Activated CD4-positive, alpha-beta T cell treated with anti-CD3 and anti-CD28 coated beads for 24 hours (primary cell): ENCODE measurements at places on chromosomes 1 and 21.

DNA sequence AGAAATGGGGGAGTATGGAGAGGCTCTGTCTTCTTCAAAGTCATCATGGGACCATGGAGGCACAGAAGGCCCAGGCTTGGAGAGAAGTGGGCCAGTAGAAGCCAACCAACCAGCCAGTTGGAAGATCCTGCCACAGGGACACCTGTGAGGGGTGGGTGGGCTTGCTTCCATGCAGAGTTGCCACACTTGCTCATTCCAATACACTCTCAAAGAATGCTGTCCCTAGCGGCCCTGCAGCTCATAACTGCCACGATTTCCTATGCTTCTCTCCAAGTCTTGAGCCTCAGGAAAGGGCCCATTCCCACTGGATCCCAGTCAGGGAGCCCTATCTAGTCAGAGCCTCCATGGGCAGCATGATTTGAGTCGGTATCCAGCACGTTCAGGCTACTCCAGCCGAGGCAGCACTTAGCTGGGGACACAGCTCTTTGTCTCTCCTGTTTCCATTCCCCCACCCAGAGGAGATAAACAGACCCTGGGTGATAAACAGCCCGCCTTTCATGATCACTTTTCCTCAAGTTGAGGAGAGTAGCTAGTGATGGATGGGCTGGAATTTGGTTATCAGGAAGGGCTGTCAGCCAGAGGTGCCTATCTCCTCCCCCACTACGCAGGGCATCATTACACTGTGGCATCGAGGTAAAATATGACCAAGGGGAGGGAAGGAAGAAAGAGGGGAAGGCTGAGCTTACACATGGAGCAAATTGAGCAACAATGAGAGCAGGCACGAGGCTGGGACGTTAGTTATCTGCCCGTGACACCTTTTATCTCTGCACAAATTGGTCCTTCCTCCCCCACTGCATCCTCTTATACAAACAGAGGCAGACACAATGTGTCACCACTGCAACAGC, 64.6 kb downstream of the ERI3 start:
- DNase-seq = no peak

DNA sequence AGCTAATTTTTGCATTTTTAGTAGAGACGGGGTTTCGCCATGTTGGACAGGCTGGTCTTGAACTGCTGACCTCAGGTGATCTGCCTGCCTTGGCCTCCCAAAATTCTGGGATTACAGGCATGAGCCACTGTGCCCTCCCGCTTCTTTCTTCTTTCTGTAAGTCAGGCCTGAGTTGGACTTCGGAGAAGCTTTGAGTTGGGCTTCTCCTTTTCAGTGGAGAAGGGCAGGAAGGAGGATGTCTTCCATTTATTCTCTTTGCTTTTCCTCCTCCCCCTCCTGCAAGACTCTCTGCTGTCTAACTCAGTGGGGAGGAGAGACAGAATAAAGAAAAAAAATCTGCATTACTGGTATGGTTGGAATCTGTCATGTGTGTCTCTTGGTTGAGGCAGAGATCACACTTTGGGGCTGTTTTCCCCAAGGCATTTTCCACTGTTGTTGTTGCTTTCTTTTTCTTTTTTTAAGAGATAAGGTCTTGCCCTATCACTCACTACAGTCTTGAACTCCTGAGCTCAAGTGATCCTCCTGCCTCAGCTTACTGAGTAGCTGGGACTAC, 13.2 kb upstream of the DEGS1 start:
- DNase-seq = no peak

DNA sequence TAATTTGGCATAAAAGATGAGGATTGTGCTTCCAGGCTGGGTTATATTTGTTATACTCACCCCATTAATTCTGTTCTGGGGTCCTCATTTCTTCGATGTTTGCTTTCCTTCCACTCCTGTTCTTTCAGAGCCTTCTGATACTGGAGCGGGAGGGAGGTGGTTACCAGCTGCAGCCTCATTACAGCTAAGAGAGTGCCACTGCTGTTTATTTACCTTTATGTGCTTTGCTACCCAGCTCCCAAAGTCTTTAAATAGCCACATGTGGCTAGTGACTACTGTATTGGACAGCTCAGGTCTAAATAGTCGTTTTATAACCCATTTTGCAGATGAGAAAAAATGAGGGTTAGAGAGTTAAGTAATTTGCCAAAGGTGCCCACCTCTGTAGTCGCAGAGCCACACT, 25.1 kb downstream of the PLEKHM2 start:
- no peak for DNase-seq

- no peak for DNase-seq
Measured at GRCh38 chr1:32954168-32954567, 10.4 kb downstream of the RNF19B start.

- DNase-seq = no peak
Measured at GRCh38 chr1:24743404-24744211, 1.6 kb upstream of the CLIC4 start.

- no peak for DNase-seq
Measured at GRCh38 chr1:112982853-112983536, 27.0 kb upstream of the SLC16A1 start.

GRCh38 chr1:11893907-11894251, 32.3 kb downstream of the KIAA2013 start:
- DNase-seq = peak; percentile 60

DNA sequence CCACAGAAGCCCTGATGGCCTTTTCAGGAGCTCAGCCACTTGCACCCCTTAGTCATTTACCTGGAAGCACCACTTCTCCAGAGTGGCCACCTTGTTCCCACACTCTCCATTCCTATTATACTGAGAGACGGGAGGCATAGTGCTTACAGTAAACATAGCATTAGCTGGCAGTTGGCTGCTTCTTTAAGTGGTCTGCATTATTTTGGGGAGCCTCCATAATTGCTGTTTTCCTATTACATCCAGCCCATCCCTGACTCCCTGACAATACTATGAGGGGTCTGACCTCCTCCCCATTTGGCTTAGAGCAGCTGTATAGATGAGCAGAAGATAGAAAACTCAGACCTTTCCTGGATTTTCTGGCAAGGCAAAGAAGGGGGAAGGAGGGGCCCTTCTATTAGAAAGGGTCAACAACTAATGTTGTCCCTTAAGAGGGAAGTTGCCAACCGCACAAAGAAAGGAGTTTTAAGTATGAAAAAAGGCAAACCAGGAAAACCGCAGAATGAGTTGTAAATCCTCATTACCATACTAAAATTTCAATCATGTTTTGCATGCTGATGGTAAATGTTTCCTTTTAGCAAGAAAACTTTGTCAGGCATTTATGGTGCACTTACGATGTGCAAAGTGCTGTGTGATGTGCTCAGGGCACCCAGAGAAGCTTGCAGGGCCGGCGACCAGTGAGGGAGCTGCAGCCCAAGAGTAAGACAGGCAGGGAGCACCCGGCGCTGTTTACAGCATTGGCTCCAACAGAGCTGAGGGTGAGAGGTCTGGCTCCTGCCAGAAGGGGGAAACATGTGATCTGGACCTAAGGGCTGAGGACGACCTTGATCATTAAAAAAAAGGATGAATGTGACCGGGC, 167.3 kb downstream of the ZZZ3 start:
- no peak for DNase-seq

DNA sequence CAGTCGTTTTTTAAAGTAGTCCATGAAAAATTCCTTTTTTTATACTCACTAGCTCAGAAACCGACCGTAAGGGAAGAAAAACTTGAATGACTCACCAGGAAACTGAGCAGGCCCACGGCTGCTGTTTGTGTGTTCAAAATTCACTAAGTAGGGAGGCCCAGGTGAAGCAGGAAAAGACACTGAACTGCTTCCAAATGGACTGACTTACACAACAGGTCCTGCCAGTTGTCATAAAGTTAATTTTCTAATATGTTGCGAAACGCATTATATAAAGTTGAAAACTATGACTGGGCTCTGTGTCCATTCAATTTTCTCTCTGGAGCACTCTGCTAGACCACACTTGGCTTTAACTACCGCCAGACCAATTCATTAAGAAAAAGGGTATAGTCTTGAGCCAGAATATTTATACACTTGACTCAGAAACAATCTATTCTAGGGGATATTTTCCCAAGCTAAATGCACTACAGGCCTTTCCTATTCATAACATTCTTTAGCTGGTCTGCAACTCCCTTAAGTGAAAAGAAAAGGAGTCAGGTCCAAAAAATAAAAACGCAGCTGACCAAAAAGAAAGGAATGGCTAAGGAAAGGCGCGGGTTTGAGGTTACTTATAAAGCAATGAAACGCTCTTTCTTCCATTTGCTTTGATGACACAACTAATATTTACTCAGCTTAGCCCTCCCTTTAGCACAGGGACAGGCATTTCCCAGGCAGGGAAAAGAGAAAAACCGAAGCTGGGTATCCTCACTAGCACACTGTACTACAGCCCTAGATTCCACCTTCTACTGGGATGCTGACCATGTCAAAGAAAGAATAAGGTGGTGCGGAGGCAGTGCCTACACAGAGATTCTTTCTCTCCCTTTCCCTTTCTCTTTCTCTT, 306.3 kb upstream of the ESRRG start:
- DNase-seq = no peak

GRCh38 chr1:212557739-212558692, 50.5 kb upstream of the ATF3 start:
- DNase-seq = peak; percentile 16

DNA sequence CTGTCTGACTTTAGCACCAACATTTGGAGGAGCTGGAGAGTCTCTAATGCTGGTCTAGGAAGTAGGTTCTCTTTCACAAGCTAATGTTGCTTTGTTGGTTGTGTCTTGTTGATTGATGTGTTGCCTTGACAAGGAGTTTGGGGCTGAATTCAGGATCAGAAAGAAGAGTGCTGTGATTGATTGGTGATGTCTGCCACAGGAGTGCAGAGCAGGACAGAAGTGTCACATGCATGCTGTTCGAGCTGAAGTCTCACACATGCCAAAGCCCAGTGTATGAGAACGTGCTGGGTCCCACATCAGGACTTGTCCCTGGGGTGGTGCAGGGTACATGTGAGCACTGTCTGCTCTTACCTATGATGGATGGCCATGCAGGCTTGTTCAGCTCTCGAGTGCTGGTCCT, 694.4 kb downstream of the MATN1 start:
- no peak for DNase-seq

- DNase-seq = no peak
Measured at GRCh38 chr1:218247339-218247738, 37.8 kb upstream of the RRP15 start.

DNA sequence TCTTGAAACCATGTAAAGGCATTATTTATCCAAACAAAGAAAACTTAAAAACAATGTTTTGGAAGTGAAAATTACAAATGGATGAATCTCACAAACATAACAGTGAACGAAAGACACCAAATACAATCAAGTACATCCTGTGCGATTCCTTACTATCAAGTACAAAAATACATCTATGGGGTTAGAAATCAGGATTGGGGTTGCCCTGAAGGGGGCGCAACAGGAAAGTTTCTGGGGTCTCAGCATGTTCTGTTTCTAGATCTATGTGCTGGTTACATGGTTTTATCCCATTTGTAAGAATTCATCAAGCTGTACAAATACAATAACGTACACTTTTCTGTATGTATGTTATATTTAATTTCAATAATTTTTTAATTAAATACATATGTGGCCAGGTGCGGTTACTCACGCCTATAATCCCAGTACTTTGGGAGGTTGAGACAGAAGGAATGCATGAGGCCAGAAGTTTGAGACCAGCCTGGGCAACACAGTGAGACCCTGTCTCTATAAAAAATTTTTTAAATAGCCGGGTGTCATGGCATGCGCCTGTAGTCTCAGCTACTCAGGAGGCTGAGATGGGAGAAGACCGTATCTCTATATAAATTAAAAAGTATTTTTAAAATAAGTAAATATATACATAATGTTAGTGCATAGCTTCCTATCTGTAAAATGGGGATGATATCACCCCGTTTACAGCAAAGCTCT, 121.5 kb upstream of the SOD1 start:
- DNase-seq = no peak

DNA sequence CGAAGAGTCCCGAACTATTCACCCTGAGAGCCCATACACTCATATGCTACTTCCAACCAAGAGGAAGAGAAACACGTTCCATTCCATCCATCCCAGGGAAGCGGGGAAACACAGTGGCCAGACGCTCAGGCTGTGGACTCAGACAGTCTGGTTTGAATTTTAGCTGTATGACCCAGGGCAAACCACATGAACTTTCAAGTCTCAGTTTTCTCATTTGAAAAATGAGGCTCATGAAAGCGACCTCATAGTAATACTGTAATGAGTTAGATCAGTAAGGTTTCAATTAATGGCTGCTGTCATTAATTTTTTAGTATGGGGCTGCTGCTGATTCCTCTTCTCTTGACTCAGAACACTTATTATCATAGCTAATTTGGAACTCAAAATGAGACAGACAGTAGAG, 1.5 kb downstream of the FCRL4 start:
- DNase-seq = no peak

DNA sequence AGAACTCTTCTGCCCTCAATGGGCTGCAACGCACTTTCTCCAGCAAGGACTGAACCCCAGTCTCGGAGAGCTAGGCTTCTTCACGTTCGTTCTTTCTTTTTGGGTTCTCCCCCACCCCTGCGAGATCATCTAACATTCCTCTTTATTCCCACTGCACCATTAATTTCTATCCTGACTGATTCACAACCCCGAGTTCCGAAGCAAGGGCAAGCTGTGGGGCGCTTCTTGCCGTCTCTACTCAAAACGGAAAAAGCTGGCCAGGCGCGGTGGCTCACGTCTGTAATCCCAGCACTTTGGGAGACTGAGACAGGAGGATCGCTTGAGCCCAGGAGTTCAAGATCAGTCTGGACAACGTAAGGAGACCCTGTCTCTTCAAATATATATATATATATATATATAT, 37.4 kb upstream of the BTG2 start:
- no peak for DNase-seq
